Stimulated activated CD8-positive, alpha-beta memory T cell treated with anti-CD3 and anti-CD28 coated beads, Interleukin-4, amount 100 ng/mL, for 24 hours (primary cell): ENCODE measurements at places on chromosomes 2 and 18.

- no peak for DNase-seq
Measured at GRCh38 chr18:8812631-8813030, 107.3 kb downstream of the MTCL1 start.

DNA sequence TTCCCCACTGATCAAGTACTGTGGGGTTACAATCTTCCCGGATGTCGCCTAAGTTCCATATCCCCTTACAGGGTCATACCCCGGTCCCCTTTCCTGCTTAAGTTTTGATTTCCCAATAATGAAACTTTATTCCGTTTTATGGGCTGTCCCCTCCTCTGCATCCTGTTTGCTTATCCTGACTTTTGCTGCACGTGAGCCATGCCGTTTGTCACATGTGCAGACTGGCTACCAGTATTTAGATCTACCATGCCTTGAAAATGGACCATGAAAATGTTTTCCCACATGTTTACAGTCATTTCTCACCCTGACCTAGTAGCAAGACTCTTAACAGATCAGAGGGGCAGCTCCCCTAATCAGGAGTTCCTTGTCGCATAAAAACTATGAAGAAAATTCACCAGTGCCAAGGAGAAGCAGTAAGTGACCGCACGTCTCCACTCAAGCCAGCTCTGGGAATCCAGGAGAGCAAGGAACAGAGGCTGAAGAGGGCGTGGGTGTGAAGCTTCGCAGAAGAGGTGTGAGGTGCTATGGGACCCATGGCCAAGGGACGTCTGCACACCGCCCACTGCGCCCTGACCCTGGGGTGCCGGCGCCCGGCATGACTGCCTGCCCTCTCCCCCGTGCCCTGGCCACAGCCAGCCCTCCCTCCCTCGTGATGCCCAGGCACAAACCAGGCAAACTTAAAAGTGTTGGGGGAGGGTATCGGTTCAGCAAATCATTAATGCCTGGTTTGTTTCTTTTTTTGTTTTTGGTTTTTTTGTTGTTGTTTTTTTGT lies 440.8 kb upstream of the SALL3 start:
- DNase-seq: no peak

- DNase-seq: no peak
Measured at GRCh38 chr2:56133931-56134629, 49.7 kb upstream of the CCDC85A start.

DNA sequence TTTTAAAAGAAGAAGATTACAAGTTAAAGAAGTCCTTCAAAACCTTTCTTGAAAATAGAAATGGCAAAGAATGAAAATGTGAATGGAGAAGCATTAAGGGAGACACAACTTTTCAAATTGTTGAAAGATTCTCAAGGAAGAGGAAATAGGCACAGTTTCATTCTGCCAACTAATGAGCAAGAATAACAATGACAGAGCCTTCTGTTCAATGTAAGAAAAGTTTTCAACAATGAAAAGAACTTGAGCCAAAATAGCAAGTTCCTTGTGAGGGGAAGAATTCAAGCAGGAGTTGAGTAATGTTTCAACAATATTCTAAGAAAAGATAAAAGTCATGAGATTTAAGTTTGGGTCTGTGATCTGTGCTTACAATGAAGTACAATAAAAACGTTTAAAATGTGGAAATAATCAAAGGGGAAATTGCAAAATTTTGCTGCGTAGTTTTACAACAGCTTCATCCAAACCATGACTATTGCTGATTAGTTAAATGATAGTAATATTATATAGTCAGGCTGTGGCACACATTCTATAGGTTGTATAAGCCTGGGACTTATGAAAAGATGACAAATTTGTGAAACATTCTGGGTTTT lies 122.6 kb downstream of the METTL4 start:
- no peak for DNase-seq

GRCh38 chr18:3463051-3463450 lies 13.1 kb downstream of the TGIF1 start:
- no peak for DNase-seq

GRCh38 chr2:9273486-9274130 lies 67.0 kb downstream of the ASAP2 start:
- no peak for DNase-seq

DNA sequence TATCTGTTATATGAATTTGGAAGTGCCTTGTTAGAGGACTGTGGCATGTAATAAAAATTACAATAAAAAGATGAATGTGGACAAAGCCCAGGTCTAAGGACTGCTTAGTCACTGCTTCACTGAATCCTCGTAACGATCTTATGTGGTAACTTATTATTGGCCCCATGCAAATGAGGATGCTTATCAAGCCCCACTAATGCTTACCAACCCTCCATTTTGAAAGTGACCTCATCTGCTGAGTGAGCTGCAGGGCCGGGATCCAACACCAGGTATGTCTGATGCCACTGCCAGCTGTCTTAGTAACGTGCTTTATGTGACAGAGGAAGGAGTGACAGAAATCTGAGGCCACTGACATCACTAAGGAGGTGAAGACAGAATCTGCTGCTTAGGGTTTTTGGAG lies 65.3 kb upstream of the CCDC85A start:
- no peak for DNase-seq
